ENCODE measurements at places on chromosomes 6 and 20.

DNA sequence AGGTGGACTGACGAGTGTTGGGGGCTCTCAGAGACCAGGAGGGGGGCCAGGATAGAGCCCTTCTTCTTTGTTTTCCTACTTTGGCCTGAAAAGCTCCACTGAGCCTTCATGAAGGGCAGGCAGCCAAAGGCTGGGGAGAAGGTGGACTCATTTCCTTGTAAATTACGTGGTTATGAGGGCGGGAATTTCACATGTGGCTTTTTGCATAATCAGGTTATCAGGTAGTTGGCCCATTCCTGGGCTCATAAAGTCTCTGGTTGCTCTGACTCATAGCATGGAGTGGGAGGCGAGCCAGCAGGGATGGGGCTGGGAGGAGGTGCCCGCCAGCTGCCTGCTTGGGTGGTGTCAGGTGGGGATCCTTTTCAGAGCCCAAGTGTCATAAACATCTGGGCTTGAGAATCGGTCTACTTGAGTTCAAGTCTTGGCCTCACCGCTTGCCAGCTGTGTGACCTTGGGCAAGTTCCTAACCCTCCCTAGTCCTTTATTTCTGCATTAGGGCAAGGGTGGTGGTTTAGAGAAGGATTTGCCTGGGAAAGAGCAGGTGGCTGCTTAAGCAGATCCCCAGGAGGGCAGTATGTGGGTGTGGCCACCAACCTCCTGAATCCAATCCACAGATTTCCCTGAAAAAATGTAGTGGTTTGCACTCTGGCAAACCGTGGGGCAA lies 26.5 kb upstream of the RNF24 start:
- no peak for DNase-seq

DNA sequence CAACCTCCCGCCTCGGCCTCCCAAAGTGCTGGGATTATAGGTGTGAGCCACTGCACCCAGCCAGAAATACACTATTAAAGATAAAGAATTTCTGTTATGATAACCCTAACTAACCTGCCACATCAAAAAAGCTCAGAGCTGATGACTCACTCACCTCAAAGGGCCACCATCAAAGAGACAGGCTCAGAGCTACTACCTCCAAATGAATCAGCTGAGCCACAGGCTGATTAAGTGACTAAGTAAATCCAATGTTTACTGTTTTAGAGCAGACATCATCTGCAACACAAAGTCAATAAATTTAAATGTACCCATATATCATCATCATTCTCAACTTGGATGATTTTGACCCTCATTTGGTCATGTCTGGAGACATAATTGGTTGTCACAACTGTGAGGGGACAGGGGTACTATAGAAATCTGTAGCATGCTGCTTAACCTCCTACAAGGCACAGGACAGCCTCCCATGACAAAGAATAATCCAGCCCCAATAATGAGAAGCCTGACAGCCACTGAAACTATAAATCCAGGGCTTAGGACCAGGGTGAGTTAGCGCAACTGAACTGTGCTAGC lies 106.5 kb downstream of the ATP9A start:
- DNase-seq = peak; percentile 87

GRCh38 chr6:53611889-53612288 lies 53.7 kb downstream of the KLHL31 start:
- no peak for DNase-seq

DNA sequence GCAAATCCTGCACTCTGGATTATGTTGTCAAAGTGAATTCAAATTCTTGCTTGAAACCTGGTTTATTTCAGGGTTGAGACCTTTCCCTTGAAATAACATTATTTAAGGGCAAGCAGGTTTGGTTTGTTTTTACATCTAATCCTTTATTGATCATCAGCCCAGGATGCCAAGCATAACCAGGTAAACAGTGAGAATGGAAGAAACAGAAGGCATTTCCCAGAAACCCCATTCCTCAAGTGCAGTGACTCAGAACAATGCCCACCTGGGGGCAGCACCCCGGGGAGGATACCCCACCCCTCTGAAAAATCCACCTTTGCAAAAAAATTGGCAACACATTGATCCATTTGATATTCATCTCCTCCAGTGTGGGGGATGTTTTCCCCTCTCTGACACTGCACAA lies 32.5 kb downstream of the POFUT1 start:
- DNase-seq = peak; percentile 68

GRCh38 chr6:109235481-109236038 lies 140.3 kb downstream of the CEP57L1 start:
- DNase-seq = no peak

GRCh38 chr6:41092421-41093140 lies 19.8 kb downstream of the NFYA start:
- DNase-seq = no peak

- no peak for DNase-seq
These were observed 6.4 kb upstream of the CHRNA4 start for GRCh38 chr20:63367446-63368055.

Data from Caco-2 (cell line).